ENCODE measurements at places on chromosomes 6 and 20.

GRCh38 chr6:149064660-149065015, 252.9 kb upstream of the TAB2 start:
- DNase-seq: no peak

DNA sequence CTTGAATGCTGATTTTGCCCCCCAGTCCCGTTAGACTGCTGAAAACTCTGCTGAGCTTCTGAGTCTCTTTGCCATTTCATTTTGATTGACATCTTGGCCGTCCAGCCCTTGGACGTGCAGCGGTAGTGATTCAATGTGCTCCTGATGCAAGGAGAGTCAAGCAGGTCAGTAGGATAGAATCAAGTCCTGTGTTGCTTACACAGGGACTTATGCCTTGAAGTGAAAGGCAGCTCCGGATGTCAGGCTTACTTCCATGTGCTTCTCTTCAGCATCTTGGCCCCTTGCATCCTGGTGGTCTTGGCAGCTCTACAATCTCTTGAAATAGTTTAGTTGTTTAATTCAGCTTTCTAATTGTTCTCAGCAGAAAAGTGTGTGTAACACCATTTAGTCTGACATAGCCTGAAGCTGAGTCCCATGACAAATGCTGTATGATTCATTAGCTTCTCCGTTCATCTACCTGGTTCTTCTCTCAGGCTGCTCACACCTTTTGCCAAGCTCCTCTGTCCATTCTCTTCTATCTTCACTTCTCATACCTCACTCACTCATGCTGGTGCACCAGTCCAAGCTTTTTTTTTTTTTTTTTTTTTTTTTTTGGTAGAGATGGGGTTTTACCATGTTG, 76.0 kb downstream of the EZR start:
- DNase-seq: no peak

- DNase-seq: no peak
Observed at GRCh38 chr6:144305985-144306384, 20.9 kb downstream of the UTRN start.

- DNase-seq: no peak
Observed at GRCh38 chr6:38310061-38310460, 329.7 kb downstream of the BTBD9 start.

DNA sequence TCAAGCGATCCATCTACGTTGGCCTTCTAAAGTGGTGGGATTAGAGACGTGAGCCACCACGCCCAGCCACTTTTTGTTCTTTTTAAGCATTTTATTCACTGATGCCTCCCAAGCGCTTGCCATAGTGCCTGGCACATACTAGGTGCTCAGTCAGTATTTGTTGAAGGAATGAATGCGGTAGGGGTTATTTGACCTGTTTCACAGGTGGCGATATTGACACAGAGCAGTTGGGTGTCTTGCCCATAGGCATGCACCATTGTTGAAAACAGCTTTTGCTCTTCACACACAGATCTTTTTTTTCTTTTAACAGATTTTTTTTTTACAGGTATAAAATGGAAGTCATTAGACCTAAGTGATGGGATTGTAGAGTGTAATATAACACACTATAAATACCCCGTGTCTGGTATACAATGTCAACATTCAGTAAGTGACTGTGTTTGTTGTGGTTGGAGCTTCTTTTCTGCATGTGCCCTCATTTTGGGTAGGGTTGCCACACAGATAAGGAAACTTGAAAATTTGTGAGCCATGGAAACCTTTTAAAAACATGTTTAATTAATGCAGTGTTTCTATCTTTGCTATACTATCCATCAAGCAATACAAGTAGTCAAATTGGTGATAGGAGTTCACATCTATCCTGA, 24.8 kb downstream of the RREB1 start:
- DNase-seq: peak; percentile 47

DNA sequence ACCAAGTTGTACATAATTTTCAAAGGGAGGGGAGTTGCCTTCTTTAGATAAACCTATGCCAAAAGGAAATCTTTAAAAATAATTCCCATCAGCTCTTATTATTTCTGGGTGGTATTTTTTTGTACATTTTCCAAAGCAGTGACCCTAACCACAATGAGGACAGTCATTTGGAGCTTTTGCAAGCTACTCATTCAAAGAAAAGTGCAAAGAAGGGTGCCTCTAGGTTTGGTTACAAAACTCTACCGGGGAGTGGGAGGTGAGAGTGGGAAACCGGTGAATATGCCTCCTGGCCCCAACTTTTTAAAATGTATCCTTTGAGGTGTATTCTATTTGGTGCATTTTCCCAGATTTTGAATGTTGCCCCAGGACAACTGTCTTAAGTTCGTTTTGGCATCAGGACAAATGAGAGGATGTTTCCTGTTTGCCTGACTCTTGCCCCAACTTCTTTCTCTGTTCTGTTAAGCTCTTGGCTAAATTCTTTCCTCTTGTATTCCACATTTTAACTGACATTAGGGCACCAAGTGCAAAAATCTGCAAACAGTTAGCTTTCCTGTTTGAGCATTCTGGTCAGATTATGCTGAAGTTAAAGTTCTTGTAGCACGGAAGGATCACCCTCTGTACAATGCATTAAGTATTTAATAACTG, 78.9 kb downstream of the SLX4IP start:
- no peak for DNase-seq

DNA sequence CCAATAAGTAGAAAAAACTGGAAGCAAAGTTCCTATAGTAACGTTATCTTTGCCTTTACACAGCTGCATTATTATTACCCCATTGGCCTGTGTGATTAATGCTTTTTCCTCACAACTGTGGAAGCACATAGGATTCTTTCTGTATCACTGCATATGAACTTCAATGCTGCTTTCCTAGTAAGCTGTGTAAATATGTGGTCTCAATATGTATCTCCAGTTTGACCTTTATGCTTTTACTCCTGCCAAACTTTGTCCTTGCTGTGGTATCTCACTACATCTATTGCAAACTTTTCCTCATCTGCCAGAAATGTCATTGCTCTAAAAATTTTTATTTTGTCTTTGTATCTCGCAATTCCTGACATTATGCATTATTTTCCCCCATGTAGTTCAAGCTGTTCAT, 168.6 kb downstream of the ZFAND3 start:
- DNase-seq: no peak

DNA sequence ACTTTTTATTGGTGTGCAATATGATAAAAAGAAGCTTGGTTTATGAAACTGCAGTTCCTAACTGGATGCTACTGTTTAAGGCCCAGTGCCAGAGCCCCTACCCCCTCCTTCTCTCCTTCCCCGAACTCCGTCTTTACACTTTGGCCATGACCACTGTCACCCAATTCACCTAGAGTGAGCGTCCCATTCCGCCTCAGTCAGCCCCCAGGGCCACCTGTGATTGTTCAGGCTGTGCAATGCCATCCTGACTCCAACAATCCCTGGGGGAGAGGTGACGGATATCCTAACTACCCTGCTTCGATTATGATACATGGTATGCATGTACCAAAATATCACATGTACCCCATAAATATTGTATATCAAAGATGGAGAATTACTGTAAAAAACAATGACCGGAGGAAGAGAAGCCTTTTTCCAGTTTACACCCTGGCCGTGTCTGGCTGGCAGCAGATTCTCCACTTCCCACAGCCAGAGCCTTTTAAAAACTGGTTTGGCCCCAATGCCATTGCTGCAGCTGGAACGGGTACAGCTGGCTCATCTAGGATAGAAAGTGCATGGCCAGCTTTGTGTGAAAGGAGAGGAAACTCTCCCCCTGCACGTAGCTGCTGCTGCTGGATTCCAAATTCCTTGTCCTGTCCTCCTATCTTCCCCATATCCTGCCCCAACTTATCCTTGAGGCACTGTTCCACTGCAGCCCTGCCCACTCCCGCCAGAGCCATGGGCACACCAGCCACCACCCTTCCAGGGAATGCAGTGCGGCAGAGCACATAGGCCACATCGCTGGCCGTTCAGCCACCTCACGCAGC, 99.7 kb downstream of the JPH2 start:
- no peak for DNase-seq

DNA sequence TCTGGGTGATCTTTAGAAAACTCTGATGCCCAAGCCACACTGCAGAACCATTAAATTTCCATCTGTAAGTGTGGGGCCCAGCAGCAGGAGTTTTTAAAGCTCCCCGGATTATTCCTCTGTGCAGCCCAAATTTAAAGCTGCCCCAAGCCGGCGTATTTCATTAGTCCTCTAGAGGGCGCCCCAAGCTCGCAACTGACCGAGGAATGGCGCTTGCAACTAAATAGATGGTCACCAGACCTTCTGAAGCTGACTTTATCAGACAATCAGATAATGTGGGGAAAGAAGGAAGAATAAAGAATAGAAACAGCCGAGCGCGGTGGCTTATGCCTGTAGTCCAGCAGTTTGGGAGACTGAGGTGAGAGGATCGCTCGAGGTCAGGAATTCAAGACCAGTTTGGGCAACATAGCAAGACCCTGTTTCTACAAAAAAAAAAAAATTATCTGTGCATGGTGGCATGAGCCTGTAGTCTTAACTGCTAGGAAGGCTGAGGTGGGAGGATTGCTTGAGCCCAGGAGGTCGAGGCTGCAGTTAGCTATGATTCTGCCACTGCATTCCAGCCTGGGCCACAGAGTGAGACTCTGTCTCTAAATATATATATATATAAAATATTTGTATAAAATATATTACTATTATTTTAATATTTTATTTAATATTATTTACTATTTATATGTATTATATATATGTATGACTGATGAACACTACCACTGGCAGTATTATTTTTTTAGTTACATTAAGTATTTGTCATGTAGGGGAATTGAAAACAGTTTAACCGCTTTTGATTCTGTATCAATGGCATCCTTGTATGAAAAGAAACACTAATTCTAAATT, 56.0 kb downstream of the OTOR start:
- DNase-seq: peak; percentile 64
